ENCODE measurements at places on chromosomes 5 and 9.

DNA sequence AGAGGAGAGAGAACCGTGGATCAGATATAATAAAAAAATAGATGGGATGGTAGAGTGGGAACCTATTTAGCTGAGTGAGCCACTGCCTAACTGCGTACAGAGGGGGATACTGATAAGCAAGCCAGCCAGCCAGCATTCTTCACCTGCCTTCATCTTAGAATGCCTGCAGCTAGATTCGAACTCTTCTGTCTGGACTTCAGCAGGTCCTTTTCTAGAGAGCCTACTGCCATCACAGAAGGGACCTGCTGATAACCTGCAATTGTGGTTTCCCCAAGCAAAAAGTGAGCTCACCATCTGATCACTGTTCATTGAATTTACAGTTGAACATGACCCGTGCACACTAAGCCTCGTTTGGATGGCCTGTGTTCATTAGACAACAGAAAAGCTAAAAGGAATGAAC is 109.4 kb downstream of the CDC42SE2 start:
- DNase-seq, result no peak

DNA sequence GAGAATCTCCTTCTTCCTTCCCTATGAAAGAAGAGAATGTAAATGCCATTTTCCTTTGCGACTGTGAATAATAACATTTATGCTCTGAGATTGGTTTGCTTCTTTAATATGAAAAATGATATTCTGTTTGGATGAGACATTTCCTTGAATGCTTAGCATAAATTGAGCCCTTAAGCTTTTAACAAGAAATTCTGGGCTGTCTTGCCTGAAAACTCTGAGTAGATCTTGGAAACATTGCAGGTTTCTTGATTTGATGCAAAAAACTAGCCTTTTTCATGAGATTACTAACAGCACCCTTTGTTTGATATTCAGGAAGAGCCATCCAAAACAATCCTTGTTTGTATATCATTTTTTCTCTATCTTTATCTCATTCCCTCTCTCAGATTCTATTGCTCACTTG is 272.5 kb downstream of the TMEM38B start:
- DNase-seq, result no peak

GRCh38 chr9:124894741-124895170 is 32.8 kb downstream of the ARPC5L start:
- DNase-seq, result no peak

DNA sequence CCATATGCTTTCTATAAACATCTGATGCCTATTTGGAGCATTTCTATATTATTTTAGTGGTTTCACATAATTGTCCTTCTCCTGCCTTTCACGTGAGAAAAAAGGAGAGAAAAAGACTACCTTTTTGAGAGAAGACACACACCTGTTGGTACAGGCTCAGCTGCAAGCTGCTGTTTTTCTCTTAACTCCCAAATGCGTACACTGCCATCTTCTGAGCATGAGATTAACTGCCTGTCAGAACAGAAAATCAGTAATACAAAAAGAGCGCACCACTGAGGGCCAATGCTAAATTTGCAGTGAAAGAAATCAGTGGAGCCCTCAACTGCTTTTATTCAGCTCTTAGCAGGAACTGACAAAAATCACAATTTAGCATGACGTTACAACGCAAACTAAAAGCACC is 54.9 kb downstream of the WDR41 start:
- DNase-seq, result no peak

GRCh38 chr9:86902586-86902985 is 44.7 kb downstream of the GAS1 start:
- no peak for DNase-seq

DNA sequence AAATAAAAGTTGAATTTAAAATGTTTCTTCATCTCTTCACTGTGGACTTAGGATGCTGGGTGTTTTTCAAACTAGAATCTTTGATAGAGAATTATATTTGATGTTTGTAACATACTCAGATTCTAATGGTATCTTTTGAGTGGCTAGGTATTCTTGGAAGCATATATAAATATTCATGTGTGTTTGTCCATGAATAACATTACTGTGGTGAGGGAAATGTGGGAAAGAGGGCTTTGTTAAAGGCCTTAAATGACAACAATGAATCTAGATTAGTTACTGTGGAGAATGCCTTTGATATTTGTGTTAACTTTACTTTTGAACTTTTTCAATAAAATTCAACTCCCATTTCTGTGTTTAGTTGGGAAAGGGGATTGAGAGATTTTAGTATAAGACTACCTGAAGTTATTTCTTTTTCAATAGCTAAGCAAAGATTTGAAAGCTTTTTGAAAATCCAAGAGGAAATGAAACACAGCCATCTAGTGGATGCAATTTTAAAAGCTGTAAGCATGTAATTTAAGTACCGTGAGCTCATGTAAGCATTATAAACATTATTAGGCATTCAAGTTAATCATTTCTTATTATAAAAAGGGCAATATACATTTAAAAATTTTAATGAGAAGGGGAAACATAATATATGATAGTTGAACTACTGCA is 69.6 kb downstream of the CCDC171 start:
- DNase-seq, result no peak

GRCh38 chr9:94212531-94212930 is 46.6 kb upstream of the ZNF169 start:
- no peak for DNase-seq

GRCh38 chr5:39411985-39412384 is 12.8 kb downstream of the DAB2 start:
- DNase-seq, result no peak

DNA sequence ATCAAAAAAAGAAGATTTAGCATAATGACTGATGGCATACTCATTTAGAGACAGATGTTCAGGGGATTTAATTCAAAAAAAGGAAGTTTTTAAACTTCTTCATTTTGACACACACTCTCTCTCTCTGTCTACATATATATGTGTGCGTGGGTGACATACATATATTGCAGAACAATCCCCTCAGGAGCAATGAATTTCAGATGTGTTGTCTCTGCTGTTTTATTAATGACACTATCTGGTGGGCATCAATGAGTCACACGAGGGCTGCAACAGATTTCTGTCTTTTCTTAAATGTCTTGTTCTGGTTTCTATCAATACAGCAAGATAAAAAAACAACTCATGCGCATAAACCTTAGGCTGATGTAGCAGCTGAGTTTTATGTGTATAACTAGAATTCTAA is 123.5 kb upstream of the SLCO6A1 start:
- peak; percentile 54 for DNase-seq

DNA sequence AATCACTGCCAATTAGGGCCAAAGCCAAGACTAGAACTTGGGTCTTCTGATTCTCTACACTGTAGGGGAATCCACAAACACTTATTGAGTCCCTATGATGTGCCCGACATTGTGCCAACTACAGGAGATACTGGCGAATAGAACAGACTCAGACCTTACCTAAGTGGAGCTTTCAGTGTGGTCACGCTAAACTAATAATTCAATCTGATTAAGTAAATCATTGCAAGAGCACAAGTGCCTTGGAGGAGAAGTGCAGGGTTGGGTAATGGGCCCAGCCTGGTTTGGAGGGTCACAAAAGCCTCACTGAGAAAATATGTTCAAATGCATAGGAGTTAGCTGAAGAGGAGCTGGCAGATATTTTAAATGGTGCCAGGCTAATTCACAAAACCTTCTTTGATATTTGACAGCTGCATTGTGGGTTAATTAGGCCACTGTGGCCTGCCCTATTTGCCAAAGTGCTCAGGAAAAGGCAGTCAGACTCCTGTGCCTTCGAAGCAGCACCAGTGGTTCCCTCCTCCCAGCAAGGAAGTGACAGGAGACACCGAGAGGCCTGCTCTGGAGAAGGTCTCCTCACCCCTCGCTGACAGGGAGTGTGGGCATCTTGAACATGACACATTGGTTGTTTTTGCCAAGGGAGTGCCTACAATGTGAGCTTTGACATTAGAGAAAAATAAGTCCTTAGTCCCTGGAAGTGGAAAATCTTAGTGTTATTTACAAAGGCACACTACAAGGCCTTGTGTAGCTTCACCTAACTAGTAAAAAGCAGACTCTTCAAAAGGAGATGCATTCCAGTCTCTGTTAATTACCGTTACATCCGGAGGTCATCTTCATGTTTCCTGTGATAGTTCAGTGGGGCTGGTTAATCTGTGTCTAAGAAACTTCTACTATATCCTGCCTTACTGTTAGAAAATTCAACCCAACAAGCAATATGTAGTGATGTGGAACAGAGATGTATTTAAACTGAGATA is 24.1 kb upstream of the TRAF1 start:
- no peak for DNase-seq

- DNase-seq, result no peak
Observed at GRCh38 chr5:100516285-100516684, 18.9 kb upstream of the FAM174A start.

GRCh38 chr9:21974343-21974721 is 19.9 kb downstream of the CDKN2A start:
- DNase-seq, result no peak

GRCh38 chr5:38707352-38708210 is 138.2 kb upstream of the OSMR start:
- DNase-seq, result no peak

- DNase-seq, result no peak
Observed at GRCh38 chr5:8598996-8599395, 730.0 kb downstream of the MTRR start.

DNA sequence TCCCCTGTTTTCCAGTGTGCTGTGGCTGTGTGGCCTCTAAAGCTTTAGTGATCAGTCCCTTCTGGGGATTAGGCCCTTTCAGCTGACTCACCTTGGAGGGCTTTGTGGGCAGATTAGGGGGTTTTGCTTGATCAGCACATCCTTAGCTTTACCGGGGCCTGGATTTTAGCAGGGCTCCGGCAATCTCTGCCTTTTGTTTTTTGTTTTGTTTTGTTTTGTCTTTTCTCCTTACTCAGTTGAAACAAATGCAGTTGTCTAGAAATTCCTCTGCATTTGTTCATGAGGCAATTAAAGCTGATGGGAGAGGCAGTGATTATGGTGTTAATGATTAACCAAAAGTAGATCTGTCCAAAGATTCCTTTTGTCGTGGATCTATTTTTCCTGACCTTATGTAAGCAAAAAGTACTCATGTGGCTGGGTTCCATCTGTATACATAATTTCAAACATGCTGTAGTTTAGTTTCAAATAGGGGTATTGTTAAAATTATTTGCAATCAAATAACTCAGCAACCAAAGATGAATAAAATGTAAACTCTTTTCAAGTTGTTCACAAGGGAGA is 5.2 kb upstream of the TDRD7 start:
- DNase-seq, result no peak

GRCh38 chr5:172110921-172111851 is 76.8 kb downstream of the STK10 start:
- no peak for DNase-seq

GRCh38 chr9:127915801-127916719 is 781 bp downstream of the ST6GALNAC4 start:
- no peak for DNase-seq

DNA sequence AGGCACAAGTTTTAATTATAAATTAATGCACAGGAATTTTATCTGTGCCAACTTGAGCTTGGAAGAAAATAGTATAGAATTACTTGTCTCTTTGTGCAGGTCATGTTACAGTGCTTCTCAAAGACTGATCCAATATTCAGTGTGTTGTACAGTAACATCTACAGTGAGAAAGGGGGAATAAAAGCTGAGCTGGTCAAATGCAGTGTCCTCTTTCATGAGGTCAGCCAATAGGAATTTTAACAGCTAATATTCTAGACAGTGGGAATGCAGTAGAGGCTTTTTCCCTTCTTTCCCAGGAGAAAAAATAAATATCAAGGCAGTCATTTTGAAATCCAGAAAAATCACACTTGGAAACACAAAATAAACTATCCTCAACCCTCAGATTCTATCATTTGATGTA is 95.7 kb upstream of the ITGA1 start:
- no peak for DNase-seq
